ENCODE measurements at places on chromosomes 6 and 20.

DNA sequence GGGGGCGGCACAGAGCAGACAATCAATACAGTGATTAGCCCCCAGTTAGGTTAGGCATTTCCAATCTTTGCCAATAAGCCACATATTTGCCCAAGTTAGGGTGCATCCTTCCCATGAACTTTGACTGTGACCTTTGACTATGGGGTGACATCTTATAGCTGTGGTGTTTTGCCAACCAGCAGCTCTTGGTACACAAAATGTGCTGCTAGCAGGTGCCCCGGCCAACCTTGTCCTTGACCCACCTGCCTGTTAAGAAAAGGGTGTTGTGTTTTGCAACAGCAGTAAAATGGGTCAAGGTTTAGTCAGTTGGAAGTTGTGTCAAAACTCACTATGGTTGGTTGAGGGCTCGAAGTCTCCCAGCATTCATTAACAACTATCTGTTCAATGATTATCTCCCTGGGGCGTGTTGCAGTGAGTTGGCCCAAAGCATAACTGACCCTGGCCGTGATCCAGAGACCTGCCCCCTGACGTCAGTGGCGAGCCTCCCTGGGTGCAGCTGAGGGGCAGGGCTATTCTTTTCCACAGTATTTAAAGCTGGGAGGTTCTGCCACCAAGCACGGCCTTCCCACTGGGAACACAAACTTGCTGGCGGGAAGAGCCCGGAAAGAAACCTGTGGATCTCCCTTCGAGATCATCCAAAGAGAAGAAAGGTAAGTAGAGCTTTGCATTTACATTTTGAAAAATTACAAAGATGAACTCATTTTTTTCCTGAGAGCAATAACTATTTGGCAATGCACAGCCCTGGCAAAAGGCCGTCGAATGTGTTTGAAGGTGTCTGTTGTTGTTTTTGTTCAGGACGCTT is at the start of gene PCK1:
Gene PCK1, plus strand, starts transcription at position 557 of the 802 bp plus-strand sequence. CDS start 302 bp downstream, outside the sequence.
- no peak for DNase-seq

DNA sequence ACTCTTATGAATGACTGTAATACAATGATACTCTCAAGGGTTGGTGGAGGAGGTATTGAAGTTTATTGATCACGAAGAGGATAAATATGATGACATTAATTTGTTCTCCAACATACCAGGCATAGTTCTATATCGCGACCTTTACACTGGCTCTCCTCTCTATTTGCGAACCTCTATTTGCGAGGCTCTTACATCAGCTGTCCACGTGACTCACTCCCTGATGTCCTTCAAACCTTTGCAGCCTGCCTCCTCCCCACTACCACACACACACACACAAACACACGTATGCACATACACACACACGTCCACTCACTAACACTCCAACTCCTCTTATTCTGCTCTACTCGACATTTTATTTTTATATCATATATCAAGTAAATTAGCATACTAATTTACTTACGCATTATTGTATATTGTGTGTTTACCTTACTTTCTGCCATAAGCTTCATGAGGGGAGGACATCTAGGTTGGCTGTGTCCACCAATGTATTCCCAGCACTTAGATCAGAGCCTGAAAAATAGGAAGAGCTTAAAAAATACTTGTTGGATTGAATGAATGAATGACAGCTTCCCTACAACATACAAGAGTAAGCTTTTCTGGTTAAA is 53.3 kb upstream of the TNFRSF21 start:
- DNase-seq: no peak

DNA sequence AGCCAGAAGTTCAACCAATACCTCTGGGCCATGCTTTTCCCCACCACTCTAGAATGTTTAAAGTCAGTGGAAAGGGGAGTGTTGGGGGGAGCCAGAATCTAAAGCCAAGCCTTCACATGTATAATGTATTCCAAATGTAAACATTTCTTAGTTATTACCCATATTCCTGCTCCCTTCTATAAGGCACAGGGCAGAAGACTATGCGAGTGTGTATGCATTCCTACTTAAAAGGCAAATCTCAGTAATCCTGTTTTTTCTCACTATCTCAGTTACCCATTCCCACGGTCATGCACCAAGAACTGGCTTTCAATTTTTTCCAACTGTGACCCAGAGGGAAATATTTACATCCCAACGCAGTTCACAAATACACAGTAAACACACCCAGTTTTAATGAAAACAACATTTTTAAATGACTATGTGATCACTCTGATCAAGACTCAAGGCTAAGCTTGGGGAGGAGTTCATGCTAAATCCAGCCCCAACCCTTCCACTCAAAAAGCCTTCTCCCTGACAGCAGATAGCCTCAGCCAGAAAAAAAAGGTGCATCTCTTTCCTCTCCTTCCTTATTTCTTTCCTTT is 57.5 kb downstream of the EPB41L2 start:
- DNase-seq: no peak

DNA sequence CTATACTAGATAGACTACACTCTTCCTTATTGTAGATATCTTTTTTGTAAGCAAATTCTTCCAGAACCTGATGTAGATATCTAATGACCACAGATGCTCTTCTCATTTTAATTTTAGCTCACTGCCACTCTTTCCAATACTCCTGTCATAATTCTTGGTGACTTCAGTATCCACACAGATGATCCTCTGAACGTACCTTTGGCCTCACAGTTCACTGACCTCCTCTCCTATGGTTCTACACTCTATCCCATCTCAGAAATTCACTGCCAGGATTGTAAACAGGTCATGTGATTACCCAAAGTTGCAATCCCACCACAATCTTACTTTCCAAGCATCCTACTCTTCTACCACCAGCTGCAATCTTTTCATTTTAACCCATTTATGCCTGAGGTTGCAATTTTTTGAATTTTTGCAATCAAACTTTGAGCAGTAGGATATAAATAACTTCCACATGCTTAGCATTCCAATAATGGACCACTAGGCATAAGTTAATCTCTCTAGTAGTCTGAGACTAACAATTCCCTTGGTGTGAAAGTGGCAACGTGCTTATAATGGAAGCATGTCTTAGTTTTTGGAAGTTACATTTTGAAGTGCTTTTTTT is 31.2 kb downstream of the ESF1 start:
- DNase-seq: no peak

DNA sequence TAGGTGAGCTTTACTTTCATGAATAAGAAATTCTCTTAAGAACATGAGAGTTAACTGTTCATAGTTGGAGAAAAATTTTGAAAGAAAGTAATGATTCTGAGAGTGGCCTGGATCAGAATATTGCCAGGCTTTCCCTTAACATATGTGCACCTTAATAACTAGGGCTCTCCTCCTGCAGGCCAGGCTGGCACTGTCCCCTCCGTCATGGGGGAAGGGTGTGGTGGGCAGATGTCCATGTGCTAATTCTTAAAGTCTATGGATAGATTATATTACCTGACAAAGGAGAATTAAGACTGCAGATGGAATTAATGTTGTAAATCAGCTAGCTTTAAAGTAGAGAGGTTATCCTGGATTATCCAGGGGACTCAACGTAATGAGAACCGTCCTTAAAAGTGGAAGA is 10.9 kb upstream of the KLHL32 start:
- DNase-seq: no peak

DNA sequence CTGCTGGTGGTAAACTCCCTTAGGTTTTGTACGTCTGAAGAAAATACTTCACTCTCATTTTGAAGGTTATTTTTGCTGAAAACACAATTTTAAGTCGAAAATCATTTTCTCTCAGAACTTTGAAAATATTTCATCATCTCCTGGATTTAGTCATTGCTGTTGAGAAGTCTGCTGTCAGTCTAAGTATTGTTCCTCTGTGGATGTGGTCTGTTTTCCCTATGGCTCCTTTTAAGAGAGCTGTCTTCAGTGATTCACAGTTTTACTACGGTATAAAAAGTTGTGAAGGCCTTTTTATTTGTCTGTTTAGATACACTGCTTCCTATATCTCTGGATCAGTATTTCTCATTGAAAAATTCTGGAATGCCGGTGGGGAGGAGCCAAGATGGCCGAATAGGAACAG is 159.3 kb downstream of the GJA10 start:
- no peak for DNase-seq

DNA sequence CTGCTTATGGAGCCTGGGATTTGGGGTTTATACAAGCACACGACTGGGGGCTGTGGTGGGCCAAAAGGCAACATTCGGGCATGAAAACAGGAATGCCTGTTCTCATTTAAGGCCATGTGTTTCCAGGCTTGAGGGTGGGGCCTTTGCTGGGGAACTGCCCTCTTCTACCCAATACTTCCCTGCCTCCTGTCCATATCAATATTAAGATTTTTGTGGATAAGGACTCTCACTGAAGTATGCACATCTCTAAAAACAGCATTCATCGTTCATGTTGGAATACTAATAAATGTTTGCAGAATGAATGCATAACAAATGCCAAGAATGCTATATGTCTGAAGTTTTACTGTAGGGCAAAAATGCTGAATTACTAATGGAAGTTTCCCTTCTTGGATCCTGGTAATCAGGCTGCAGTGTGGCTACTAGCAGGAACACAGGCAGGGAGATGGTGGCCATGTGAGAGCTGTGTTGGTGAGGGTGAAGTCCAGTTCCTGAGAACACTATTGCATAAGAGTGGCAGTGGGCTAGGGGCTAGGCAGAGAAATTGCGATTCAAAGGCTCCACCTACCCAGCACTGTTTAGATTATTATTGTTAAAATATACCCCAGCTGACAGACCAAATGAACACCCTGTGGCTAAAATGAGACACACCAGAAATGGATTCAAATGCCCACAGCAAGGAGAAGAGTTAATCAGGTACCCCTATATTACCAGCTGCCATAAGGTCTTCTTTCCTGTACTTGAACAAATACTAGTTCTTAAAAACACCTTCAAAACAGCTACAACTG is 644.3 kb downstream of the EPM2A start:
- DNase-seq: no peak

- DNase-seq: no peak
Measured at GRCh38 chr6:147666255-147666654, 157.8 kb downstream of the SAMD5 start.

DNA sequence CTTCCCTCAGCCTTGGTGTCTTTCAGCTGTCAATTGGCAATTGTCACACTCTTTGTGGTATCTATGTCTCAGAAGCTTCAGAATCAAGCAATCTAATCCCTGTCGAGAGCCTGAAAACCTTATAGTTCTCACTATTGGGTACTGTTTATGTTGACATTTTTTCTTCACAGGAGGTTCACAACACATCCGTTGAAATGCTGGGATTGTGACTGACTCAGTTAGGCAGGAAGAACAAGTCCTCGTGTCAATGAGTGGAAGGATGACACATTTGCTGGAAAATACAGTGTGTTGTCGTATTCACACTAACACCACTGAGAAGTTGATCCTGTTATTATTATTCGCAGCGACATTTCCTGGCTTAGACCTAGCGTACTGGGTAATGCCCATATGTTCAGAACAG is 163.9 kb upstream of the CITED2 start:
- no peak for DNase-seq

GRCh38 chr6:157181649-157182048 is 141.7 kb downstream of the TMEM242 start:
- no peak for DNase-seq

DNA sequence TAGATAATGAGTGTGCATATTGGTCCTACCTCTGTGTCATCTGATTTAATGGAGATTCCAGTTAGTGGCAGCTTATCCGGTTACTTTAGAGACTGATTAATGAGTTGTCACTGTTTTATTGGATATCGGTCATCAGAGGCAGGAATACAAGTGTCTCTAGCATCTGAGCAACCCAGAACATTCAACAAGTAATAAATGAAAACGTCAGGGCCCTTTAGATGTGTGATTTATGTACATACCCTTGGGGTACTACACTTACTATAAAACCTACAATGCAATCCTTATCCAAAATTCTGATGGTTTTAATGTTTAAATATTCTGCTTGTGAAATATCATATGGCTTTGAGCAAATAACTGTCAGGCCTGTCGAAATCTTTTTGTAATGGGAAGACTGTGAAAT is 1117.9 kb upstream of the FLRT3 start:
- no peak for DNase-seq

DNA sequence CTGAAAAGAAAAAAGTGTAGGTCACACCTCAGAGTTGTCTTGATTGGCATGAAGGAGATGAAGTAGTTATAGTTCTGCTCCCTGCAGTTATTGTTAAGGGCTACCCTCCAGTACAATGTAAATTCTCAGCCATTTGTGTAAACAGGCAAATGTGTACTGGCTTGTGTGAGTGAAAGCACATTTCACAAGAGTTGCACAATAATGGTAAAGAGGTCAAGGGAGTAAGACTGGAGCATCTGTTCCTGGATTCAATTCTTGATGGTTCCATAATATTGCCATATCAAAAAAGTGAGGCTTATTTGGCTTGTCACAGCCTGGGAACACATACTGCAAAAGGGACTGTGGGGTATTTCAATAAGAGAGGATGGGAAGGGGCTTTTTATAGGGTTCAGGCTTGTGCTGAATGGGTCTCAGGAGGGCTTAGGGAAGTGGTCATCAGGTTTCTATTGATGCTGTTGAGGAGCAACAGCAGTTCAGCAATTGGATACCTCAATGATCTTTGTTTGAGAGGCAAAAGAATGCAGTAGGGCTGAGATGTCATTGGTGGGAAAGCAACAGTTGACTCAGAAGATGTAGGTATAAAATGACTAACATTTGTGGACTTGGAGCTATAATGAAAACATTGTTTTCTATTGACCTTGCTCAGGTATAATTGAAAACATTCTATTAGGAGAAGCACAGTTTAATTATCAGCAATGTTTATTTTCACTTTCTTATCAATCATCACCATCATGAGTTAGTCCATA is 402.6 kb downstream of the BCKDHB start:
- no peak for DNase-seq

DNA sequence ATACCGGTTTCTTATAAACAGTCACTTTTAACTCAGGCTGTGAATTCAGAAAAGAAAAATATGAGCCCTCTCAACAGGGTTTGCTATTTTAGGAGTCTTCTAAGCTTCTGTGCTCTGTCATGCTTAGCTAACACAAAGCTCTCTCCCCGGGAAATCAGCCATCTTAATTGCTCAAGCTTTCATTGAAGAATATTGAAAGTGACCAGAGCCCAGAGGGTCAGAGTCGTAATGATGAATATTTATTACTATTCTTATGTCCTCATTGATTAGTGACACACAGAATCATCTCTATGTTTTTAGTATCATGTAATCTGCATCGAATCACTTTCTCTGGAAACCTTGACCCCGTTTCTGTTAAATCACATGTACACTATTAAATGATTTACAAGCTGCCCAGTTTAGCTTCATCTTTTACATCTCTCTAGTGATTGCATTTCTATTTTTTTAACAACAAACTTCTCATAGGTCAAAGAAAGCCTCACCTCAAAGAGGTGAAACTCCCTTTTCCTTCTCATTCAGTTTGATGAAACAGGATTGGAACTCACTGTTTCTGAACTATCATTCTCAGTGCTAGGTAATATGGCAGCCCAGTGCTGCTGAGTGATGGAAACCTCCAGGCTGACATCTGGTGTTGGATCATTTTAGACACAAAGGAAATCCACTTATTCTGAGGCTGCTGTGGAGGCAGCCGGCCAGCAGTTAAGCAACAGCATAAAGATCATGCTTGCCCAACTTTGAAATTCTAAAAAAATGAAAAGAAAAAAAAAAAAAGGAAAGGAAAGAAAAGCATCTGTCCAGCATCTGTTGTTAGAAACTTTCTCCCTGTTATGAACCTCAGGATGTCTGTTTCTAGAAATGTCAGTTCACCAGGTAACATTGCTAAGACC is 96.3 kb downstream of the RFPL4B start:
- DNase-seq: no peak

- DNase-seq: no peak
Measured at GRCh38 chr6:72524011-72524645, 97.7 kb upstream of the KCNQ5 start.

- DNase-seq: no peak
Measured at GRCh38 chr20:39825950-39826349, 863.1 kb downstream of the MAFB start.

GRCh38 chr6:5361396-5361795 is 100.1 kb downstream of the FARS2 start:
- no peak for DNase-seq

Data from T-cell (primary cell).